Suppressor macrophage treated with lipopolysaccharide for 1 hour (primary cell): ENCODE measurements at places on chromosomes 6 and 20.

GRCh38 chr6:52176550-52176949 is 9.6 kb upstream of the IL17A start:
- no peak for DNase-seq

GRCh38 chr6:115945306-115945705 is 115.4 kb downstream of the FRK start:
- no peak for DNase-seq

DNA sequence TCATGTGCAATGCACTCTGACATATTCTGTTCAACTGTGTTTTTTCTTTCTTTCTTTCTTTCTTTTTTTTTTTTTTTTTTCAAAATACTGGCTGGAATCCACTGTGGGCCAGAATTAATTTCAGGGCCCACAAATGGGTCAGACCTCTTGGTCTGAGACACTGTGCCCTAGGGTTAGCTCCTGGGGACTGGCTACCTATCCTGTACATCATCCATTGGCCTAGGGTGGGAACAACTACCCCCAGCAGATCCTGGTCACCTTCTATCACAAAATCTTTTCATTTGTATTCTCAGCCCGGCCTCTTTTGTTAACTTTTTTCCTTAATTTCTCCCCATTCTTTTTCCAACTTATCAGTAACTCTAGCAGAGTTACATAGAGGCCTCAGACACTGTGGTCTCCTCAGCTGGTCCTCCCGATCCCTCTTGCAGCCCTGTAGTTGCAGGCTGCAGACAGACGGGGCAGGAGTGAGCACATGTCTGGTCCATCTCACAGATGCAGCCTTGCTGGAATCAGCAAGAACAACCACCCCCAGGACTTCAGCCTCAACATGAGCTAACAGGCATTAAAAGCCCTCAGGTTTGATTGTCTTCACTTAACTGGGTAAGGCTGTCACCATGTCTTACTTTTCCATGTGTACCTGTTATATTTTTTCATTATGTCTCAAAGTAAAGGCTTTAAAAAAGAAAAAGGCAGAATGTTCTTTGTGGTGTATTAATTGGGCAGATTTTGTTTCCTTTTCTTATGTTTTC is 41.3 kb downstream of the TXLNB start:
- peak; percentile 47 for DNase-seq

GRCh38 chr20:17816804-17817587 is 117.2 kb downstream of the BANF2 start:
- no peak for DNase-seq

GRCh38 chr6:139373154-139373927 is 1.1 kb downstream of the CITED2 start:
- peak; percentile 86 for DNase-seq

GRCh38 chr6:443621-444159 is 52.1 kb downstream of the IRF4 start:
- no peak for DNase-seq

- DNase-seq: peak; percentile 79
These were observed 94.9 kb upstream of the CEP85L start for GRCh38 chr6:118746145-118746824.

DNA sequence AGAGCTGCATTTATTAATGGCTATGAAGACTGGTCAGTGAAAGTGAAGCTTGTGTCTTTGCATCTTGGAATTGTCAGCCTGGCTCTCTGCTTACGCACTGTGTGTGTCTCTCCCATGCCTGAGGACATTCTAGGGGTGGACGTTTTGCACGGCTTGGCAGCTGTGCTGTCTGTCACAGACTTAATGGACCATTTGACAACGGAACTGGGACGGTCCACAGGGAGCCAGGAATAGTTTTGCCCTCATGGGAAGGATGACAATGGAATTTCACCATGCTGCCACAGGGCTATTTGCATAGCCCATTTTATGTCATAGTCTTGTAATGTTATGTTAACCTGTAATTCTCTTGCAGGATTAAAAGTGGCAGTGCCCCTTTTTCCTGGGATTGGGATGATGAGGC is 44.7 kb downstream of the OR2B6 start:
- no peak for DNase-seq

DNA sequence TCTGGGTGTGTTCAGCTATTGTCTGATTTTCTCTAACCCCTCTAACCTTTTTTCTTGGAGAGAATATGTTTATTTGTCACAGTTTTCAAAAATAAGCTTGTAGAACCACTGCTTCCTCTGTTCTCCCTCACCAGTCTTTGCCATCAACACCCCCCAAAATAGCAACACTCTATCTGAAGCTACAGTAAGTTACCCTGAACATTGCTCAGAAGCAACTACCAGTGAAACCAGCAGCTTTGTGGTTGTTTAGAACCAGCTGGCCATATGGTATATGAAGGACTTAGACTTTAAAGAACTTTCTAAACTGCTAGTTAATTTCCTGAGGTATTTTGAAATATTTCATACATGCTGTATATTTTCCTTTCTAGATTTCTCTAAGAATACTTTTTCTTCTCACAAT is 242.9 kb downstream of the KHDRBS2 start:
- DNase-seq: no peak

DNA sequence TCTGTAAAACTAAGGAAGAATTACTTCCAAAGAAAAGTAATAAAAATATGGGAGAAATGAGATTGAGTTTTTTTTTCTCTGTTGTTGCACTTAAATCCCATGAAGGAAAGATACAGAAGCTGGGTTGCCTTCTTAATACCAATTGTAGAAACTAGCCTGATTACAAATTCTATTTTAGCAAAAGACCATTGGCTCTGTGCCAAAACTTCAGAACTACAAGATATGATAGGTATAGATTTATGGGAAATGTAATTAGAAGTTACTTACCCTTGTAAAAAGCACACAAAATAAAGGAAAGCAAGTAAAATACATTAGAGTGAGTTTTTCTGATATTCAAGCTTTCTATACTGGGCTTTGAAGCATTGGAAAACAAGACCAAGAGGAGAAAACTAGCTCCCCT is 73.5 kb upstream of the SCGN start:
- DNase-seq: no peak

DNA sequence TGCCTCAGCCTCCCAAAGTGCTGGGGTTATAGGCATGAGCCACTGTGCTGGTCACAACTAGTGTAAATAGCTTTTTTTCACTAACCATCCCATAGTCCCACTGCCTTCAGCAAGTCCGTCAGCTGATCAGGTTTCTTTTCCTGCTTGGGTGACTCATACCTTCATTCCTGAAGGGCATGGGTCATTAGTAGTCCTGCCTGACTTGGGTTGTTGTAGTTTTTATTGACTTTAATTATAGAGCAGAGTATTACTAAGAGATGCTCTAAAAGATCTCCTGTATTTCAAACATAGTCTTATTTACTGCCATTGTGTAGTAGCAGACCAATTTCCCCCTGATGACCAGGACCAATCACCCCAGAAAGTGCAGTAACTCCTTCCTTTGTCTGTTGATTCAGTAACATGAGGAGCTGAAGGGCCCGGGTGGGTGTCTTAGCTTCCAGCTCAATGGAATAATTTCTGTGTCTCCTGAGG is 25.8 kb downstream of the HLA-C start:
- no peak for DNase-seq

GRCh38 chr20:51826372-51826771 is 24.1 kb upstream of the SALL4 start:
- no peak for DNase-seq

DNA sequence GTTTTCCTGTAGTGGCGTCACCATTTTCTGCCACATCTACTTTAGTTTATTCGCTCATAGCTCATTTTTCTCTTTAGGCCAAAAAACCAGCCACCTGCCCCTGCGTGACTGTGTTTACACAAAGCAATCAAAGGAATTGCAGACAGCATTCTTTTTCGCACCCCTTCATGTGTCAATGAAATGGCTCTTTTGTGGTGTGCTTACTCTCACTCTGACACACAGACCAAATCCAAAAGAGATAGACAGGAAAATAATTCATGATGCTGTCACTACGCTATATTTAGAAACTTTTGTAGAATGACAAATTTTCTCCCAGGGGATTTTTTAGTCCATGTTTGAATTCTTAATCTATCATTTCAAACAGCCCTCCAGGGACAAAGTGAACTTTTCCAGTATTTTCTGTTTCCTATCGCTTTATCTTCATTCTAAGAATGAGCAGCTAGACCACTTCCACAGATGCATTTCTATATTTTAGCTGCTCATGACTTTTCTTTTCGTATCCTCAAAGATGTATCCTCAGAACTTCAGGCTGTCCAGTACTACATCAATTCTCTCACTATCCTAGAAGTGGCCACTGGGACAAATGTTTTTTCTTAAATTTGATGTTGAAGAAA is 37.9 kb upstream of the KHDRBS2 start:
- DNase-seq: peak; percentile 19

GRCh38 chr6:167588181-167588919 is 238.4 kb upstream of the AFDN start:
- no peak for DNase-seq

DNA sequence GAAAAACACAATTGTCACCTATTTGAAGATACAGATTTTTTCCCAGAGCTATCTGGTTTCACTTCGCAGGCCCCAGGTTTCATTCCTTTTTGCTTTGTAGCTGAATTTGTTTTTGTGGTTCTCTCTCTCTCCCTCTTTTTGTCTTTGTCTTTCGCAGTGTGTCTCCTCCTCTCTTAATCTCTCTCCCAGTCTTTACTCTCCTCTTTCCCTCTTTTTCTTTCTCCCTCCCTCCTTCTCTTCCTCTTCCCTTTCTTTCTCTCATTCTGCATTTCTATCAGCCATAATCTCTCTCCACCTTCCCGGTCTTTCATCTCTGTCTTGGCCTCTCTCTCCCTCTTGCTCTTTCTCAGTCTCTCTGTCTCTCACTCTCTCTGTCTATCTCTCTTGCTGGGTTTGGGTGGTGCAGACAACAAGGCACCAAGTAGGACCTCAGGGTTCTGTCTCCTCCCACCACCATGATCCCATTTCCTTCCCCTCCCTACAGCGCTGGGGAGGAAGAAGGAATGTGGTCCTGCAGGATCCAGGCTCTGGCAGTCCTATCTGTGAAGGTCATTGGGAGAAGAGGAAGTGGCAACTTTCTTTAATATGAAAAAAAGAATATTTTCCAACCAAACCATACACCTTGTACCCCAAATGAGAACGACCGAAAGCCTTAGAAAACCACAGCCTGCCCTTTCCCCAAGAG is 63.2 kb downstream of the BANF2 start:
- no peak for DNase-seq

- DNase-seq: peak; percentile 60
These were observed 765 bp upstream of the GMDS start for GRCh38 chr6:2245877-2246863.

- DNase-seq: peak; percentile 90
These were observed 53.6 kb upstream of the TRERF1 start for GRCh38 chr6:42505385-42505718.

GRCh38 chr6:7214468-7214867 is 98.5 kb downstream of the SSR1 start:
- no peak for DNase-seq

- DNase-seq: no peak
These were observed 256.3 kb downstream of the ERMARD start for GRCh38 chr6:170007468-170008293.

GRCh38 chr6:4435981-4436445 is 300.6 kb upstream of the ECI2 start:
- no peak for DNase-seq

GRCh38 chr6:27161946-27162603 is 85.4 kb upstream of the PRSS16 start:
- peak; percentile 79 for DNase-seq

GRCh38 chr20:25549172-25549773 is 36.1 kb downstream of the NINL start:
- no peak for DNase-seq

- DNase-seq: no peak
These were observed 153.1 kb downstream of the RCAN2 start for GRCh38 chr6:46338131-46338530.

GRCh38 chr20:5843054-5843592 is 92.9 kb downstream of the SHLD1 start:
- no peak for DNase-seq

DNA sequence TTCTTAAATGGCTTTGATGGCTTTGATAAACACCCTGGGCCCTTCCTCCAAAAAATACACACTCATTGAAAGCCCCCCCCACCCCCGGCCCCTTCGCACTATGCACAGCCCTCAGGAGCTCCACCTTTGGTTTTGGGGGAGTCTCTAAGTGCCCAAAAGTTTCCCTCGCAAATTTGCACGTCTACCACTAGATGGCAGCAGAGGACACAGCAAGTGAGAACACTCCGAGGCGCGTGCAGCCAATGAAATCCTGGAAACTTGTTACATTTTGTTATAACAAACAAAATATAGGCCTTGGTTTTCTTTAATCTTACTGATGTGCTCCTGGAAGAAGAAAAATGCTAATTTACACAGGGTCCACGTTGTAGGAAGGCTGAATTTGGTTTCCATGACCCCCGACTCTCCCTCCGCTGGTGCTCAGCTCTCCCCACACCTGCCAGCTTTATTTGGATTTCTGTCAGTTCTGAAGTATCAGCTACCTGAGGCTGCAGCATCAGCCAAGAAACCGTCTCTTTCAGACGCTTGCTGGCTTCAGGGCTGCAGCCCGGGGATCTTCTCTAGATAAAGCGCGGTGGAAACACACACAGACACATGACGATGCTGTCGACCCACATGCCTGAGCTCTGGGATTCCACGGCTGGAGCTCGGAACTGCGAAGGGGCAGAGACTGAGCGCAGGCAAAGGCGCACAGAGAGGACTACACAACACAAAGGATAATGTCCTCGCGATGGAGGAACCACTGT is 148.3 kb upstream of the RPS6KA2 start:
- peak; percentile 82 for DNase-seq

GRCh38 chr6:71473926-71474325 is 185.3 kb downstream of the OGFRL1 start:
- peak; percentile 56 for DNase-seq

DNA sequence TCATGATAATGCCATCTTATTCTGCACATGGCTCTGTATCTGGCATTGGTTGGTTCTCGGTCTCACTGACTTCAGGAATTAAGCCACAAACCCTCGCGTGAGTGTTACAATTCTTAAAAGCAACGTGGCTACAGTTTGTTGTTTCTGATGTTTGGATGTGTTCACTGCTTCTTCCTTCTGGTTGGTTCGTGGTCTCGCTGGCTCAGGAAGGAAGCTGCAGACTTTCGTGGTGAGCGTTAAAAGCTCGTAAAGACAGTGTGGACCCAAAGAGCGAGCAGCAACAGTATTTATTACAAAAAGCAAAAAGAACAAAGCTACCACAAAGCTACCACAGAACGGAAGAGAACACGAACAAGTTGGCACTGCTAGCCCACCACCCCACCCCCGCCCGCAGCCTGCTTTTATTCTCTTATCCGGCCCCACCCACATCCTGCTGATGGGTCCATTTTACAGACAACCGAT is 51.1 kb downstream of the MYLIP start:
- no peak for DNase-seq

DNA sequence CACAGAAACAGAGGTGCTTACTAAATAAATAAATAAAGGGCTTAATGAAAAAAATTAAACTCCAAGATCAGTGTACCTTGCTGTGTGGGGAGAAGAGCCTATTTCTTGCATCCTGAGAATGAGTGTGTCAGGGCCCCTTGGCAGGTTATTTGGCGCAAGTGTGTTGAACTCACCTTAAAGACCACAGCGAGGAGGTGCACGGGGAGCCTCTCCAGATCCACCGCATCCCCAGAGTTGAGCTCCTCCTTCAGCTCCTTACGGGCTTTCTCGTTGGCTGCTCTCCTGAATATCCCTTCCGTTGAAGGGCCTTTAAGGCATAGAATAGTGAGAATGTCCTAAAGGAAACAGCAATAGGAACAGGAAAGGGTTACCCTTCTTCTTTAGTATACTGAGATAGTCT is 3.6 kb downstream of the TAGAP start:
- no peak for DNase-seq

- no peak for DNase-seq
These were observed 24.6 kb downstream of the PMEPA1 start for GRCh38 chr20:57685146-57685758.
